ENCODE measurements at places on chromosomes 6 and 20.

- no peak for DNase-seq
These were observed 2.7 kb upstream of the ZFAND3 start for GRCh38 chr6:37816599-37817375.

GRCh38 chr6:71733970-71734899 lies 152.1 kb upstream of the RIMS1 start:
- no peak for DNase-seq

- DNase-seq = no peak
These were observed 119.4 kb upstream of the PRND start for GRCh38 chr20:4602297-4602631.

DNA sequence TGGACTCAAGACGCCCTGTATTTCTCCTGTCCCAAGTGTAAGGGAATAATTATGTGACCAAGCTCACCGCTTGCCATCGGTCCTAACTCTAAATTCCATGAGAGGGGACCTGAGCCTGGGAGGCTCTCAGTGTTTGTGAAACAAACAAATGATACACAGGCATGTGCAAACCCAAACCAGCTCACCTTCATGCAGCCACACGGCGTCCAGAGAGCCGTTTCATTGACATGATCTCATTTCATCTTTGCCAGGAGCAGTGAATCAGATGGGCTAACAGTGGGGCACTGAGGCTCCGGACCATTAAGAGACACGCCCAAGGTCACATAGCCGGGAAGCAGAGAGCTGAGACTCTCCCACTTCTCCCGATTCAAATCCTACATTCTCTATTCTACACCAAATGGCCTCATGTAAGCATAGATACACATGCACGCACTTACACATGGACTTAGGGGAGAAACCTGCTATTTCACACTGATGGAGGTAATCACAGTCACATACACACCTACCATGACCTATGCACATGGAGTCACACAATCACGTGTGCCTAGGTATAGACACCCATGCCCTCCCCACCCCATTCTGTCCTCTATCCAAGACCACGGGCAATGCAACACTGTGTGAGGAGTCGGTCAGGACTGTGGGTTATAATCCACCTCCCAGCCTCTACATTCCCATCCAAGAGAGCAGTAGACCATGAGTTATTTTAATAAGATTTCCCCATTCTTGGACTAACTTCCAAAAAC lies 1.1 kb downstream of the BNIP5 start:
- no peak for DNase-seq

DNA sequence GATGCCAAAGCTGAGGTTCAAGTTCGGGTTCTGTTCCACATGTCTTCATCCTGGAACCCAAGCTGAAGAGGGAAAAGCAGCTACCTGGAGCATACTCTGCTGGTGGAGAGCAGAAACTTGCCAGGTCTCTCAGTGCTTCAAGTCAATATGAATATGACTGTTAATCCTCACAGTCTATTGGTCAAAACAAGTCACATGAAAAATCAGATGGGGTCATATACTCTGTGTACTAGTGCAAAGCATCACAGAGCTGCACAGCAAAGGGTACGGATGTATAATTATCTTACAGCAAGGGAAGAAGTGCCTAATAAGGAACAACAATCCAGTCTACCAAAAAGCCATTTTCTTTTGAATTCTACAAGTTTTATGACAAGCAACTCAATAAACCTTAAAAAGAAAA lies 11.6 kb downstream of the NCOA7 start:
- no peak for DNase-seq

DNA sequence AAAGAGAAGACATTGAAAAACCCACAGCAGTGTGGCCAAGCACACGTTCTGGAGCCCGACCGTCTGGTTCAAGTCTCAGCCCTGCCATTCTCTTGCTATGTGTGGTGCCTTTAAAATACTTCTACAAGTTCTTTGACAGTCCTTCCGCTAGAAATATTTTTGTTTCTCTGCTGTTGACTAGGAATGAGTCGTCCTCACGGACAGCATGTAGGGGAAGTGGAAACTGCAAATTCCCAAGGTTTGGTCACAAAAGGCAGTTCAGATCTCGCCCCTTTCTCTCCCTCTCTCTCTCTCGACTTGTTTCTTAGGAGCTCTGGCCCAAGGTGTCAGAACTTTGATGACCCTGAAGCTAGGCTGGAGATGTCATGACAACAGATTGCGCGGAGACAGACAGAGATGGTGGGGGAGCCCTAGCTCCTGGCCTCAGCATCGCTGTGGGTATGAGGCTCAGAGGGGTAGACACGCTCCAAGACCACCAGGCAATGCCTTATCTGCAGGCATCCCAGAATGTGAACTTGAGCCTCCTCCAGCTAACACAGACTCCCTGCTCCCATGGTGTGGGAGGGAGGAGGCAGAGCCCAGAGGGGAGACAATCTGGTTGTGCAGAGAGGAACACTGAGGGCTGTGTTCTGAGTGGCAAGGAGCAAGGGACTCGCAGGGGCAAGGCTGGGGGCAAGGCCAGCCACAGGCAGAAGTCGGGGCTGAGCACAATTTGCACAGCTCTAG lies 368.9 kb upstream of the SULF2 start:
- no peak for DNase-seq

- no peak for DNase-seq
These were observed 176.3 kb downstream of the ADGRG6 start for GRCh38 chr6:142478117-142478516.

GRCh38 chr6:15399641-15400470 lies 154.0 kb downstream of the JARID2 start:
- DNase-seq = no peak

DNA sequence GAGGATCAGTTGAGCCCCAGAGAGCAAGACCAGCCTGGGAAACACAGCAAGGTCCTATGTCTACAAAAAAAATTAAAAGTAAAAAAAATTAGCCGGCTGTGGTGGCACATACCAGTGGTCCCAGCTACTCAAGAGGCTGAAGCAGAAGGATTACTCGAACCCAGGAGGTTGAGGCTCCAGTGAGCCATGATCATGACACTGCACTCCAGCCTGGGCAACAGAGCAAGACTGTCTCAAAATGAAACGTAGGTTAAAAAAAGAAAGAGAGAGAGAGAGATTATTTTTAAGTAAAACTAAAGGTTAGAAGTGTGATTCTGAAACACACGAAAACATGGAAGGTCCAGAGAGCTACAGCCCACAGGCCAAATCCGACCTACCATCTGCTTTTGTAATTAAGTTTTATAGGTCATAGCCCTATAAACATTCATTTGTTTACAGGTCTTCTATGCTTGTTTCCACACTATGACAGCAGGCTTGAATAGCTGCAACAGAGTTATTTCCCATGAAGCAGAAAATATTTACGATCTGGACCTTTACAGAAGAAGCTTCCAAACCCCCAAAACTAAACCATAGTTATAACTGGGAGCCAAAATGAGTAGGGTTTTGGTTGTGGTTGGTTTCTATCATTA lies 279.7 kb downstream of the GMDS start:
- DNase-seq = no peak
